T-cell (primary cell): ENCODE measurements at places on chromosomes 6 and 20.

GRCh38 chr6:78701407-78701806 is 165.9 kb upstream of the IRAK1BP1 start:
- DNase-seq = no peak
- H3K27me3 ChIP-seq = no peaks in the 10 kb centered on the region
- H3K4me3 ChIP-seq = no peak overlapping the region
- H3K27ac ChIP-seq = no peak overlapping the region
- no peaks in the 10 kb centered on the region for H3K36me3 ChIP-seq

- H3K27me3 ChIP-seq = no peaks in the 10 kb centered on the region
- peak overlapping the region; percentile 63 for H3K27ac ChIP-seq
- peak; percentile 6 for DNase-seq
These were observed 112.5 kb downstream of the WDR27 start for GRCh38 chr6:169589293-169589692.

- H3K36me3 ChIP-seq = no peaks in the 10 kb centered on the region
- no peak overlapping the region for H3K4me3 ChIP-seq
- peaks cover 12% of the 10 kb centered on the region for H3K4me1 ChIP-seq
- no peak for DNase-seq
- no peak overlapping the region for H3K27ac ChIP-seq
- H3K27me3 ChIP-seq = no peaks in the 10 kb centered on the region
These were observed 132.5 kb downstream of the OLIG3 start for GRCh38 chr6:137361701-137362100.

GRCh38 chr6:141788096-141788495 is 344.6 kb upstream of the GJE1 start:
- H3K4me1 ChIP-seq = no peaks in the 10 kb centered on the region
- H3K4me3 ChIP-seq = no peak overlapping the region
- no peak for DNase-seq
- no peaks in the 10 kb centered on the region for H3K36me3 ChIP-seq
- H3K27me3 ChIP-seq = no peaks in the 10 kb centered on the region
